ENCODE measurements at places on chromosomes 7 and 10.

DNA sequence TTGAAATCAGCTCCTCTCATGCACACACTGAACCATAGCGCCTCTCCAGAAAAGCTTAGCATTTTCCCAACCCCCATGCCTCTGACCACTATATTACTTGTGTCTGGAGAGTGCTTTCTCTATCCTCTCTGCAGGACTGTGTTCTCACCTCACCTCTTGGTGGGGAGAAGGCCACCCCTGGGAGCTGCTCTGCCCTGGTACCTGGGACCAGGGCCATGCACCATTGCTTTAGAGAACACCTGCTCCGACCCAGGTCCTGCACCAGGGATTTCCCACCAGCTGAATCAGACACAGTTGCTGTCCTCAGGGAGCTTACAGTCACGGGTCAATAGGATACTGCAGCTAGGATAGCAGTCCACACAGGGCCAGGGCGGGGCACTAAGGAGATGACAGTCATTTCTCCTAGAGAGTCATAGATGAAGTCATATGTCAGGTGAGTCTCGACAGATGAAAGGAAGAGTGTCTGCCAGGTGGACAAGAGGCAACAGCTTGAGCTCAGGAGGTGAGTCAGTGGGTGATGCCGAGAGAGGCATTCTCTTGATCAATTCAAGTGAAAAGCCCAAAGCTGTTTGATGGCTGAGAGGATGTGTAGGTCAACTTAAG lies 619 bp upstream of the LMTK2 start:
- no peak for DNase-seq

DNA sequence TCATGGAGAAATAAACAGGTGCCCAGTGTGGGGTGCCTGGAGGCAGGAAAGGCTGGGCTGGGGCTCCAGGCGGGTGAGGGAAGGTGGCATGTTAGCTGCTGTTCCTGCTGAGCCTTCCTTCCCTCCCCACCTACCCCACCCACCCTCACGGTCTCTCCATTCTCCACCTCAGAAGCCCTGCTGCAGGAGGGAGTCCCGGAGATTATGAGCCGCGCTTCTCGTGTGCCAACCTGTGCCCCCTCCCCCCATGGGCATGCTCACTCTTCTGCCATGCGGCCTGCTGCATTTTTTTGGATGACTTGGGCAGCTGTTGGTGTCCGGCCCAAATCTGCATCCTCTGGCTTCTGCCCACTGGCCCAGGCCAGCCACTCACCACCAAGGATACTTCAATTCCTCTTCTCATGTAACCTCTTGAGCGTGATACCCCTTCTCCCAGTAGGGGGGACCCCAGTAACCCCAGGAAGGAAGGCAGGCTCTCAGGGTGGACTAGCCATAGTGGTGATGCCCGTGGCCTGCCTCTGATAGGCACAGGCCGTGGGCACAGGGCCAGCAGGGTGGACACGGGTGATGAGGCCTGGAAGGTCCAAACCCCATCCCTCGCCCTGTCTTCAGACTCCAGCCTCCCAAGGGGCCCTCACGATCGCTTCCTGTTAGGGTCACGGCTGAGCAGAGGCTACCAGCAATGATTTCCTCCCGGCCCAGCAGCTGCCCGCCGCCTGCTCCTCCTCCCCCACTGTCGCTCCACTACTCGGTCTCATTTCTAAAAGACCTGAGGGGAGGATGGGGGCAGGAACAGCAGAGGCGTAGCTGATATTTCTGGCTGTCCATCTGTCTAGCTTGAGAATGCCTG lies 27.8 kb downstream of the UNC5B start:
- no peak for DNase-seq

GRCh38 chr7:157905651-157906461 lies 569.1 kb downstream of the DNAJB6 start:
- no peak for DNase-seq

DNA sequence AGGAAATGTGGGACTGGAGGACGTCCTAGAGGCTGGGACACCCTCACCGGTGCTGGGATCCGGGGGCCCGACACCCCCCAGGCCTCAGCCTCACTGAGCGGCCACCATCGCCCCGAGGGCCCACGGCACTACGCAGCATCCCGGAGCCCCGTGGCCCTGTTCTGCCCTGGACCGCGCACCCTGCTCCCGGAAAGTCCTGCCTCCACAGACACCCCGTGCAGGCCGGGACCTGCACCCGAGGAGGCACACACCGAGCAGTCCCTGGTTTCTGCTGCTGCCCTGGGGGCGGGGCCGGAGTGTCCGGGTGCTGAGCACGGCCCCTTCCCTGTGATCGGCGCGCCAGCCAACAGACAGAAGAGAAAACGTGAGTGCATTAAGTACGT lies 18.1 kb upstream of the KNDC1 start:
- DNase-seq: no peak

GRCh38 chr7:76069238-76069638 lies 21.3 kb downstream of the MDH2 start:
- DNase-seq: no peak

DNA sequence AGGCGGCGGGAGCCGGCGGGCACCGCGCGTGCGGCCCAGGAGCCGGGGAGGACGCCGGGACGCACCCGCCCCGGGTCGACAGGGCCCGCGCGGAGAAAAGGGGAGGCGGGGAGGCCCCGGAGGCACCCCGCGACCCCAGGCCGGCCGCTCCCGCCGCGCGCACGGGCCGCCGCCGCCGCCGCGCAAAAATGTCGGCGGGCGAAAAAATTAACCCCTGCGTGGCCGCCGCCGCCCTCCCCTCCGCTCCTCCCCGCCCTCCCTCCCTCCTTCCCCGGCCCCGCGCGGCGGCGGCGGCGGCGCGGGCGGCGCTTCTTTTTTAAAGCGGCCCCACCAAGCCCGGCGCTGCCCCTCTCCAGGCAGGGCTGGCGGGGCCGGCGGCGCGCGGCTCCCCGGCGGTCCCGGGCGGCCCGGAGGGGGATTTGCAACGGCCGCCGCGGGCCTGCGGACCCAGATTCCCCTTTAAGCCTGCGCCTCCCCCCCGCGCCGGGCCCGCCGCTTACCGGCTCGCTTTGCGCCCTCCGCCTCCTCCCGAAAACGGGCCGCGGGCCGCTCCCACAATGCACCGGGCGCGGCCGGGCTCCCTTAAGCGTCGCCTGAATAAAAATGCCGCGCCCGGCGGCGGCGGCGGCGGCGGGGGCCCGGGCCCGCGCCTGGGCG lies 465 bp downstream of the SEPHS1 start:
- peak; percentile 41 for DNase-seq

- DNase-seq: no peak
Observed at GRCh38 chr7:98126311-98127142, 19.9 kb downstream of the LMTK2 start.

- DNase-seq: peak; percentile 95
Observed at GRCh38 chr10:78033637-78034470, at the start of gene RPS24. TSS of gene RPS24 (plus strand) at chr10:78033863. CDS start at chr10:78033902, 39 bp downstream.

- no peak for DNase-seq
Observed at GRCh38 chr7:100120733-100121036, 1.3 kb downstream of the CNPY4 start.

GRCh38 chr7:138967159-138967558 lies 14.0 kb downstream of the KIAA1549 start:
- DNase-seq: no peak

DNA sequence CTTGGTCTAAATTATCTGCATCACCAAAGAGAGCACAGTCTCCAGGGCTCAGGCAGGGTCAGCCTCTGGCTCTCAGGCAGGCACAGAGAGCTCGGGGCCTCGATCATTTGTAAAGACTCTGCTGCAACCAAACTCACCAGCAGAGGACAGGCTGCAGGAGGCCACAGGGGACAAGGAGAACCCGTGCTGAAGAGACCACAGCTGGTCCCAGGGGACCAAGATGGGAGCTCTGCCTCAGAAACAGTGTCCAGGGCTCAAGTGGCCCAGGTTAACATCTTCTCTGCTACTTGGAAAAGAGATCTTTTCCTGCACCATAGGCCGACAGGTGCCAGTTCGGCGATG lies 543.2 kb downstream of the PTPRN2 start:
- no peak for DNase-seq

- DNase-seq: no peak
Observed at GRCh38 chr10:17989908-17990767, 38.4 kb downstream of the SLC39A12 start.

DNA sequence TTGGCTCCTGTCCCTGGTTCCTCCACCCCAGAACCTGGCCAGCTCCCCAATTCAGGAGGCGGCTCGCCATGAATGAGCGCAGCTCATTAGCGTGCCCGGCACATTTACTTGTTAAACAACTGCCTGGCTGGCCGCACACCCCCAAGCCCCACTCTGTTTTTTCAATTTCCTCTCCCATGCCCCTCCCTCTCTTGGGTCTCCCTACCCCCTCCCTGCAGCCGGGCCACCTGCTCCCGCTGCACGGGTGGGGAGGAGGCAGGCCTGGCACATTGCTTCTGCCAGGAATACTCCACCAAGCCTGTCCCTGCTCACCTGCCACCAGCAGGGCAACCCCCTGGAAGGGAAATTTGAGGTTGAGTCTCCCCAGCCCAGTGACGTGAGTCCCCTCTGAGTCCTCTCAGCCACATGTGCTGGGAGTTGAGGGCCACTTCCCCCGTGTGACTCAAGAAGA lies 2.5 kb upstream of the SLIT1 start:
- peak; percentile 54 for DNase-seq

- DNase-seq: no peak
Observed at GRCh38 chr7:55970561-55970960, 6.2 kb downstream of the NIPSNAP2 start.

GRCh38 chr10:122342293-122343134 lies 32.0 kb upstream of the PLEKHA1 start:
- DNase-seq: peak; percentile 3

- no peak for DNase-seq
Observed at GRCh38 chr10:49585387-49585786, 24.7 kb upstream of the SLC18A3 start.

DNA sequence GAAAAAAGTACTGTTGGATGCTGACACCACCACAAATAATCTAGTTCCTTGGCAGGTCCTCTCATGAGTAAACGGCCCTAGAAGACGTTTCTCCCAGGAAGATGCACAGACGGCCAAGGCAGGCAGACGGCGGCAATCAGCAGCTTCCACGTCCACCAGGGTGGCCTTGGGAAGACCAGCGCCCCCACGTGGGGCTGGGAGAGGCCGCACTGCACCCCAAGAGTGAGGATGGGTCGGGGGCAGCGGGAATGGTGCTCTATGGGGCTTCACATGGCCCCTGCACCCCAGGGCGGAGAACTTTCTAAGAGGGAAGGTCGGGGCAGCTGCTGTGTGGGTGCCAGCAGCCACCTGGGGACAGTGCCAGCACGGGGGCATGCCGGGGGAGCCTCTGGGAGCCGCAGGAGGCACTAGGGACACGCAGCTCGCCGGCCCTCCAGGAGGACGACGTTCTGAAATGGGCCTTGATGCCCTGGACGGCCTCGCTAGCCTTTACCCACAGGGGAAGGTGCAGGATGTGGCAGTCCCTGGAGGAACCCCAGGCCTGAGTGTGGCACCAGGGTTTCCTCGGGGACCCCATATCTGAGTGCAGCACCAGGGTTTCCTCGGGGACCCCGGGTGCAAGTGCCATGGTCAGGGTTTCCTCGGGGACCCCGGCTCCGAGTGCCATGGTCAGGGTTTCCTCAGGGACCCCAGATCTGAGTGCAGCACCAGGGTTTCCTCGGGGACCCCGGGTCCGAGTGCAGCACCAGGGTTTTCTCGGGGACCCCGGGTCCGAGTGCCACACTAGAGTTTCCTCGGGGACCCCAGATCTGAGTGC lies 539.9 kb downstream of the DNAJB6 start:
- no peak for DNase-seq

DNA sequence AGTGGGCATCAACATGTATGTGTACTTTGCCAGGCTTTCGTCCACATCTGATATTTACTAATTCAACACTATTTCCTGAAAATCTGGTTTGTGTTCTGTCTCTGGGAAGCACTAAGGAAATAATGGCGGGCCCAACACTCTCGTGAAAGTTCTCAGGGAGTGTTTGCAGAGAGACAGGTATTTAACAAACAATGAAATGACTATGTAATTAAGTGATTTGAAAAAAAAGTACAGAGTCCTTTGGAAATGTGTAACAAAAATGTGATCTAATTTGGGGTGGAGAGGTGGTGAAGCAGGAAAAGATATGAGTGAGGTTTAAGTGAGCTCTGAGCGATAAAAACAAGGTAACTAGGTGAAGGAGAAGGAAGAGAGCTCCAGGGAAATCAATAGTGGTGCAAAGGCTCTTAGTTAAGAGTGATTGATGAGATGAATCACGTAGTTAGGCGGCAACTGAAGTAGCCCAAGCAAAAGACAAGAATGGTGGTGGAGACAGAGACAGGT lies 95.3 kb upstream of the DNAJB12 start:
- no peak for DNase-seq

- no peak for DNase-seq
Observed at GRCh38 chr7:20193873-20194272, 23.3 kb downstream of the MACC1 start.

- DNase-seq: no peak
Observed at GRCh38 chr10:13315361-13315760, 15.5 kb upstream of the PHYH start.

DNA sequence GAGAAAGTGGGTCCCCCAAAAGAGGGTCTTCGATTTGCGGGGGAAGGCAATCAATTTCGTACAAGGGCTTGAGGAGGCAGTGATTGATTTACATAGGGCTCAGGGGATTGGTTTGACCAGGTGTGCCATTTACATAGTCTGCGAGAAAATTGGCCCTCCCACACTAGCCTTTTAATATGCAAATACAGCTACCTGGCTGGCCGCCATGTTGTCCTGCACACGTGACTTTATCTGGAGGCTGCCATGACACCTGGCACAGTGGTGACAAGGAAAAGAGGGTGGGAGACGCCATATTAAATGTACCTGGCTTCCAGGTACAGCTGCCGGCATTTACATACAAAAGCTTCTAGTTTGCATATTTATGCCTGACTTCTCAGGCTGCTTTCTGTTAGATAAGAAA lies 1577.2 kb upstream of the LRRTM3 start:
- DNase-seq: no peak

- no peak for DNase-seq
Observed at GRCh38 chr10:43198682-43199005, 60.4 kb downstream of the CSGALNACT2 start.

DNA sequence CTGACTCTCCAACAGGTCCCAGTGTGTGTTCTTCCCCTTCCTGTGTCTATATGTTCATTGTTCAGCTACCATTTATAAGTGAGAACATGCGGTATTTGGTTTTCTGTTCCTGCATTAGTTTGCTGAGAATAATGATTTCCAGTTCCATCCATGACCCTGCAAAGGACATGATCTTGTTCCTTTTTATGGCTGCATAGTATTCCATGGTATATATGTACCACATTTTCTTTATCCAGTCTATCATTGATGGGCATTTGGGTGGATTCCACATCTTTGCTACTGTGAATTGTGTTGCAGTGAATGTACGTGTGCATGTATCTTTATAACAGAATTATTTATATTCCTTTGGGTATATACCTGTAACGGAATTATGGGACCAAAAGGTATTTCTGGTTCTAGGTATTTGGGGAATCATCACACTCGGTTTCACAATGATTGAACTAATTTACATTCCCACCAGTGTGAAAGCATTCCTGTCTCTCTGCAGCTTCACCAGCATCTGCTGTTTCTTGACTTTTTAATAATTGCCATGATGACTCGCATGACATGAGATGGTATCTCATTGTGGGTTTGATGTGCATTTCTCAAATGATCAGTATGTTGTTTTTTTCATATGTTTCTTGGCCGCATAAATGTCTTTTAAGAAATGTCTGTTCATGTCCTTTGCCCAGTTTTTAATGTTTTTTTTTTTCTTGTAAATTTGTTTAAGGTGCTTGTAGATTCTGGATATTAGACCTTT lies 60.2 kb downstream of the LSMEM1 start:
- DNase-seq: no peak

Data from NCI-H1694 treated with DMSO at 0.1 percent for 48 hours (cell line).